Thyroid gland (tissue), 4 donors: ENCODE measurements at places on chromosomes 2 and 18. TPM values are rescaled to one million over a fixed set of nuclear protein-coding genes. Genes with fewer than 3 reads are reported as not detected.

The DQX1 gene
- total RNA-seq = not detected

The HRH4 gene
- not detected for total RNA-seq

The GCC2 gene
- total RNA-seq = 53.6 TPM

DNA sequence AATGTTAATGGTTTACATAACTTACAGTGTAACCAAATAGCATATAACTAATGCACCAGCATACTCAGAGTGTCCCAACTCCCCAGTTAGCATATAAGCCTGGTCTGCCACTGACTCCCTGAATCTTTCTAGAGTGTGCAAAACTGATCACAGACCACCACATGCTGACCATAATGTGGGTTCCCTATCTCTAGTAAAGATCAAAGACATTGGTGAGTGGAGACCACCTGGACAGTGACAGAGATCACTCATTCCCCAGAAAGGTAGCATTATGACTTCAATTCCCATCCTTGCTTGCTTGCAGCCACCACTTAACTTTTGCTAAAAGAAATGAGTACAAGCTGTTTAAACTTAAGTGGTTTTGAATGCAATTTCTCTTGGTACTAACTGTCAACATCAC lies 39.0 kb downstream of the KANSL1L start:
- DNase-seq = no peak
- no peak overlapping the region for H3K27ac ChIP-seq
- H3K4me1 ChIP-seq = no peaks in the 10 kb centered on the region
- no peak overlapping the region for H3K4me3 ChIP-seq
- no peaks in the 10 kb centered on the region for H3K27me3 ChIP-seq

GRCh38 chr2:4909346-4910009 lies 782.7 kb upstream of the SOX11 start:
- no peaks in the 10 kb centered on the region for H3K27me3 ChIP-seq
- no peaks in the 10 kb centered on the region for H3K4me1 ChIP-seq
- no peak overlapping the region for H3K4me3 ChIP-seq
- no peak overlapping the region for H3K27ac ChIP-seq
- H3K36me3 ChIP-seq = no peaks in the 10 kb centered on the region
- DNase-seq = no peak

- no peaks in the 10 kb centered on the region for H3K27me3 ChIP-seq
- no peaks in the 10 kb centered on the region for H3K36me3 ChIP-seq
- no peak overlapping the region for H3K27ac ChIP-seq
- H3K4me1 ChIP-seq = no peaks in the 10 kb centered on the region
Measured at GRCh38 chr2:65464604-65465003, 32.2 kb upstream of the SPRED2 start.

- H3K4me1 ChIP-seq = peaks cover 18% of the 10 kb centered on the region
- no peak for DNase-seq
- H3K36me3 ChIP-seq = no peaks in the 10 kb centered on the region
Measured at GRCh38 chr2:9149388-9149660, 57.3 kb upstream of the ASAP2 start.

DNA sequence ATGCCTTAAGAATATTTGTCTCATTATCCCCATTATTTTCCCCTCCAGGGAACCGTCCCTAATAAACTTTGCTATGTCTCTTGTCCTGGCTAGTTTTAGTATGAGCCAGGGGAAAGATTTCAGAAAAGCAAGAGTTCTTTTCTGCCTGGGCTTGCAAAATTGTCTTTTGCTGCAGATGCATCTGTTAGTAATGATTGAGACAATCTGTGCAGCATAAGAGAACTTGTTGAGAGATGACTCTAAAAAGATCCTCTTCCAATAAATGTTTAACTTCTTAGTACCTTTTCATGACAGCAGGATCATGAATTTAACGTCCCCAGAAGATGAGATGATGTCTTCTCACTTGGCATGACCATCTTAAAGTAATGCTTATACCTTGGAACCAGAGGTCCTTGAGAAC lies 172.5 kb upstream of the CREB1 start:
- H3K4me3 ChIP-seq = no peak overlapping the region
- H3K27ac ChIP-seq = no peak overlapping the region
- no peaks in the 10 kb centered on the region for H3K27me3 ChIP-seq

DNA sequence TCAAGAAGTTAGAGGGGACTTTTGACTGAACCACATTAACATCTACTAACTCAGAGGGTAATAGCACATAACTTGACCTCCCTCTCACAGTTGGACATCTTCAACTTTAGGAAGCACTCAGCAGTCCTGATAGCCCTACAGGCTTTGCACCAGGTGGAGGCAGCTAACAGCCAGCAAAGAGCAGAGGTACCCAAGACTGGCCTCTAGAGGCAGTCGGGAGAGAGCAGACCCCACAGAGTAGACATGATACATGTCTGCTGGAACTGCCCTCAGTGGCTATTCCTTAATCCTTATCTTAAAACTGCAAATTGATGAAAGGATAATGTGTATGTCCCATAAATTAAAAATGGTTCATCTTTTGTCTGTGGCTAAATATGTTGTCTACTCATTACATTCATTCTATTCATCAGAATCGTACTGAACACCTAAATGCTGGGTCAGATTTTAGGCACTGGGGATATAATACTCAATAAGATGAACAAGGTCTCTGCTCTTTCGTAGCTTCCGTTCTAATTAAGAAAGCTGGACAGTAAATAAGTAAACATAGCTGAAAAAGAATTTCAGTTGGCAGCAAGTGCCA lies 49.8 kb downstream of the CAB39 start:
- no peak overlapping the region for H3K4me3 ChIP-seq
- H3K36me3 ChIP-seq = no peaks in the 10 kb centered on the region
- DNase-seq = no peak
- no peaks in the 10 kb centered on the region for H3K27me3 ChIP-seq
- no peak overlapping the region for H3K27ac ChIP-seq
- H3K4me1 ChIP-seq = peaks cover 20% of the 10 kb centered on the region

- no peaks in the 10 kb centered on the region for H3K27me3 ChIP-seq
- no peak overlapping the region for H3K4me3 ChIP-seq
- H3K27ac ChIP-seq = peak overlapping the region; percentile 67
- H3K4me1 ChIP-seq = peaks cover 22% of the 10 kb centered on the region
- no peak for DNase-seq
- no peaks in the 10 kb centered on the region for H3K36me3 ChIP-seq
Measured at GRCh38 chr2:69755862-69756467, 14.0 kb downstream of the ANXA4 start.

DNA sequence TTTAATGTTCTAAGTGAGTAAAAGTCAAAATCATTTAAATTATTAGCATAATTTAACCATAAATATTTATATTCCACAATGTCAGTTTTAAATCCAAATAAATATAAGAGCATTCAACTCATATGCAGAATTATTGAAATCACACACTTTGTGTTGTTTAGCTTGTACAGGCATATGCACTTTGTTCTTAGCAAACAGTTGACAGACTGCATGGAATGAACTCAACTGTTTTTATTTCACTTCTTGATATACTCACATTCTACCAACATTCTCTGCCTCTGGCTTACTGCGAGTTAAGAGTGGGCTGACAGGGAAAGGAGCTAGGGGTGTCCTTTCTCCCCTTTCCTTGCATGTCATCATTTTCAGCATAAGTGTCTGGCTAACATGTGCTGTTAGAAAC lies 7.6 kb upstream of the PIEZO2 start:
- no peak for DNase-seq
- no peak overlapping the region for H3K4me3 ChIP-seq
- H3K27me3 ChIP-seq = no peaks in the 10 kb centered on the region
- H3K36me3 ChIP-seq = no peaks in the 10 kb centered on the region
- no peaks in the 10 kb centered on the region for H3K4me1 ChIP-seq
- no peak overlapping the region for H3K27ac ChIP-seq

GRCh38 chr18:11408555-11409065 lies 200.8 kb upstream of the SLC35G4 start:
- no peaks in the 10 kb centered on the region for H3K4me1 ChIP-seq
- no peaks in the 10 kb centered on the region for H3K36me3 ChIP-seq
- H3K27ac ChIP-seq = no peak overlapping the region
- H3K27me3 ChIP-seq = no peaks in the 10 kb centered on the region

DNA sequence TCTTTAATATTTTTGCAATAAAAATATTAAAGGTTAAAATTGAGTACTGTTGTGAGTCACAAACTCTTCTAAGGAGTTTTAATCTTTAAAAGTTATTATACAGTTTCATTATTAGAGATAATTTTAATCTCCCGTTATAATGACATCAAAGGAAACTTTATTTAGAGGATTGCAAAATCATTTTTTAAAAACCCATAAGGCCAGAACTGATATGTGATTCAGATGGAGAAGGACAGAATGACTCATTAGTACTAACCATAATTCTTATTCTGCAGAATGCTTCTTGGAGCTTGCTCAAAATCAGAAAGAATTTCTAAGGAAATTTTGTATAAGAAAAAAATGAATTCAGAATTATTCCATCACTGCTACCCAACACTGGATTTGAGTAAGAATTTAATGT lies 12.5 kb upstream of the HNRNPLL start:
- DNase-seq = no peak
- H3K36me3 ChIP-seq = no peaks in the 10 kb centered on the region
- H3K27ac ChIP-seq = no peak overlapping the region

DNA sequence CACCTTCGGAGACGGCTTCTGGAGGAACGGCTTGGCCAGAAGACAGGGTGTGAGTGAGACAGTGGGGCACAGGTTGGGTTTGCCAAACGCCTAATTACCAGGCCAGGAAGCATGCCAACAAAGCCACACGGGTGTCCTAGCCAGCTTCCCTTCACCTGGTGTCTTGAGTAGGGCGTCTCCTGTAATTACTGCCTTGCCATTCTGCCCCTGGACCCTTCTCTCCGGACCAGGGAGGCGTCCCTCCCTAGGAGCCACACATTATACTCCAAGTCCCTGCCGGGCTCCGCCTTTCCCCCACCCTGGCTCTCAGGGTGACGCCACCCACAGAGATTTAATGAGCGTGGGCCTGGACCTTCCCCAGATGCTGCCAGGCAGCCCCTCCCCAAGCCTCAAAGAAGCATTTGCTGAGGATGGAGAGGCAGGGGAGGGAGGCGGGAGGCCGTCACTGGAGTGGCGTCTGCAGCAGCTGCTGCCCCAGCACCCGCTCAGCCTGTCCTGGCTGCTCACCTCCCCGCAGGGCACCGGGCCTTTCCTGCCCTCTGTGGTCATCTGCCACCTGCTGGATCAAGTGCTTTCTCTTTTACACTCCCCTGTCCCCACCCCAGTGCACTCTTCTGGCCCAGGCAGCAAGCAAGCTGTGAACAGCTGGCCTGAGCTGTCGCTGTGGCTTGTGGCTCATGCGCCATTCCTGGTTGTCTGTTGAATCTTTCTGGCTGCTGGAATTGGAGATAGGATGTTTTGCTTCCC lies 20.7 kb downstream of the FOSL2 start:
- H3K4me1 ChIP-seq = peaks cover 6% of the 10 kb centered on the region
- H3K27ac ChIP-seq = no peak overlapping the region
- no peak overlapping the region for H3K4me3 ChIP-seq
- H3K36me3 ChIP-seq = peaks cover 65% of the 10 kb centered on the region

GRCh38 chr2:85405201-85406059 lies 4.7 kb downstream of the CAPG start:
- H3K27me3 ChIP-seq = no peaks in the 10 kb centered on the region
- no peak overlapping the region for H3K4me3 ChIP-seq
- DNase-seq = peak; percentile 54
- H3K4me1 ChIP-seq = peaks cover 49% of the 10 kb centered on the region
- H3K36me3 ChIP-seq = no peaks in the 10 kb centered on the region

DNA sequence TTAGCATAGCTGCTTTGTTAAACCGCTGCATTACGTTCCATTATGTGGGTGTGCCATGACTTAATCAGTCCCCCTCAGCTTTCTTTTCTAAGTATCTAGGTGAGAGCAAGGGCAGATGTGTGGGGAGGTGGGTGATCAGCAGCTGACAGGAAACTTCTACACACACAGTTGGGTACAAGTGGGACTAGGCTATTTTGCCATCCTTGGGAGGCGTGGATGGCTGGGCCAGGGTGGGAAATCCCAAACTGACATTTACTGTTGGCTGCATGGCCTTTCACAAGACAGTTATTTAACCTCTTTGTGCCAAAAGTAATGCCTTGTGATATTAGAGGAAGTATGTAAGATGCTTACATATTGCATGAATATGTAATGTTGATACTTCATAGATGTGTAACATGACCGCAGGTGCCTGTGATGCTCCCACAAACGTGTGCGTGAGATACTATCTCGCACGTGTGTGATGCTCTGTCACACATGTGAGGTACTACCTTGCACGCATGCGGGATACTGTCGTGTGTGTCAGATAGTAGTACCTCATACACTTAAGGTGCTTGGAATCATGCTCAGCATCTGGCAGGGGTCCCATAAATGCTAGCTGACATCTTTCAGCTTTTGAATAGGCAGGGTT lies 314.5 kb downstream of the PRKCE start:
- no peak overlapping the region for H3K4me3 ChIP-seq
- H3K4me1 ChIP-seq = peaks cover 35% of the 10 kb centered on the region
- H3K27me3 ChIP-seq = no peaks in the 10 kb centered on the region
- H3K36me3 ChIP-seq = no peaks in the 10 kb centered on the region
- DNase-seq = no peak
- H3K27ac ChIP-seq = no peak overlapping the region

DNA sequence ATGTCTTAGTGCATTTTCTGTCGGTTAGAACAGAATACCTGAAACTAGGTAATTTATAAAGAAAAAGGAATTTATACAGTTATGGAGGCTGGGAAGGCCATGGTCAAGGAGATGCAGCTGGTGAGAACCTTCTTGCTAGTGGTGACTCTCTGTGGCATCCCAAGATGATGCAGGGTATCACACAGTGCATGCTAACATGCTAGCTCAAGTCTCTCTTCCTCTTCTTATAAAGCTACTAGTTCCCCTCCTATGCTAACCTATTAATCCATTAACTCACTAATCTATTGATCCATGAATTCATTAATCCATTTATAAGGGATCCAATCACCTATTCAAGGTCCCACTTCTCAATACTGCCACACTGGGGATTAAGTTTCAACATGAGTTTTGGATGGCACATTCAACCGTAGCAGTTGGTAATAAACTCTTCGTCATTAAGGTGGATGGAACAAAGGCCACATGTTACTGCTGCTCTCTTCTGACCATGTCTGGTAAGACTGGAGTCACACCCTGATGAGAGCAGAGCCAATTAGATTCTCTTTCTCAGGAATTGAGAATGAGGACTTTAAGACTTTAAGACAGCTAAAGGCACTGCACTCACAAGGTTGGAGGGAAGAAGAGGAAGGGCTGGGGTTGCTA lies 211.6 kb upstream of the SMAD7 start:
- no peaks in the 10 kb centered on the region for H3K27me3 ChIP-seq
- H3K4me3 ChIP-seq = no peak overlapping the region
- H3K27ac ChIP-seq = no peak overlapping the region

GRCh38 chr2:190785334-190785733 lies 95.3 kb upstream of the GLS start:
- no peaks in the 10 kb centered on the region for H3K36me3 ChIP-seq
- no peak overlapping the region for H3K4me3 ChIP-seq
- H3K27me3 ChIP-seq = no peaks in the 10 kb centered on the region
- peak overlapping the region; percentile 83 for H3K27ac ChIP-seq
- DNase-seq = no peak
- H3K4me1 ChIP-seq = peaks cover 38% of the 10 kb centered on the region

DNA sequence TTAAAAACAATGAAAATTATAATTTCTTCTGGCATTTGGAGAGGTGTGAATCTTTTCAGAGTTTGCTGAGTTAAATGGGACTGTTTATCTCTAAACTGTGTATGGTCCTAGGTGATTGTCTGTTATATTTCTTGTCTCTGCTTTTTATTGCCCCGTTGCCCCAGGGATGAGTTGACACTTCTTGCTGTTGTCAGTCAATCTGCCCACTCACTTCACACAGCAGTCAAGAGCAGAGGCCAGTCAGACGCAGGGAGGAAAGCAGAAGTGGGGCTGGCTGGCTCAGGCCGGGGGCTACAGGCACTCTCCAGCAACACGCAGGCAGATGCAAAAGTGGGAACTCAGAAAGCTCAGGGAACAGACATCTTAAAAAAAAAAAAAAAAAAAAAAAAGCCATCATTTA lies 365.2 kb downstream of the CLIP4 start:
- no peak overlapping the region for H3K27ac ChIP-seq
- no peak for DNase-seq
- no peaks in the 10 kb centered on the region for H3K27me3 ChIP-seq
- no peak overlapping the region for H3K4me3 ChIP-seq
- H3K36me3 ChIP-seq = no peaks in the 10 kb centered on the region
